ENCODE measurements at places on chromosomes 4 and X.
A peak's percentile ranks its signal among the peaks of the same experiment; 100 is the strongest.

- DNase-seq = no peak
Measured at GRCh38 chr4:38654273-38654672, 9.7 kb upstream of the KLF3 start.

- DNase-seq = no peak
Measured at GRCh38 chrX:16981980-16982379, 35.5 kb downstream of the REPS2 start.

DNA sequence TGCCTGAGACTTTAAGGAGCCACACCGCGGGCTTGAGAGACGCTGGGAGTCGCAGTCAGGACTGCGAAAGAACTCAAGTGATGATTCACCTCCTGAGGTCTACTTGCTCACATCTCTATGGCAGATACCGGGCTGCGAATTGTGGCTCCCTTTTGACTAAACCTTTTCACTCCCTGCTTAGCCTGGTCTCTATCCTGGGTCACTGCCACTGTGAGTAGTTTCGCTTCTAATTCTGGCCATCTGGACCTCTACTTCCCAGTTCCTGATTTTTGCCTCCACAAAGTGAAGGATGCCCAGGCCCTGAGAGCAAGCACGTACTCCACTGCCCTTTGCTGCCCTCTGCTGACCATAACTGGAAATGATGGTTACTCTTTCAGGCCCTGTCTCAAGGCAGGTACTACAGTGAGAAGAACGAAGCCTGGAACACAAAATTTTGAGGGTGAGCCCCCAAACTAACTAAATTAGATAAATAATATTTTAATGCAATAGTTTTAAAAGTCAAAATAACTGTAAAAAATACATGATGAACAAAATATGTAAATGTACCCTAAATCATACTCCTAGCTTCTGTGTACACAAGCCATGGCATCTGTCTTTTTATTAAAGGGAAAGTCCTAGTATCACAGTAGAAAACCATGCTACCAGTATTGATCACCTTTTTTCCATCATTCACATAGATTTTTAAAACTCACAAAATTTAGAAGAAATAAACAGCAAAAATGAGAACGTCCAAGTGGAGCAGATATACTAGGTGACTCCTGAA is 16.7 kb downstream of the MAD2L1 start:
- peak; percentile 61 for DNase-seq

- no peak for DNase-seq
Measured at GRCh38 chrX:43566170-43566569, 89.9 kb upstream of the MAOA start.

DNA sequence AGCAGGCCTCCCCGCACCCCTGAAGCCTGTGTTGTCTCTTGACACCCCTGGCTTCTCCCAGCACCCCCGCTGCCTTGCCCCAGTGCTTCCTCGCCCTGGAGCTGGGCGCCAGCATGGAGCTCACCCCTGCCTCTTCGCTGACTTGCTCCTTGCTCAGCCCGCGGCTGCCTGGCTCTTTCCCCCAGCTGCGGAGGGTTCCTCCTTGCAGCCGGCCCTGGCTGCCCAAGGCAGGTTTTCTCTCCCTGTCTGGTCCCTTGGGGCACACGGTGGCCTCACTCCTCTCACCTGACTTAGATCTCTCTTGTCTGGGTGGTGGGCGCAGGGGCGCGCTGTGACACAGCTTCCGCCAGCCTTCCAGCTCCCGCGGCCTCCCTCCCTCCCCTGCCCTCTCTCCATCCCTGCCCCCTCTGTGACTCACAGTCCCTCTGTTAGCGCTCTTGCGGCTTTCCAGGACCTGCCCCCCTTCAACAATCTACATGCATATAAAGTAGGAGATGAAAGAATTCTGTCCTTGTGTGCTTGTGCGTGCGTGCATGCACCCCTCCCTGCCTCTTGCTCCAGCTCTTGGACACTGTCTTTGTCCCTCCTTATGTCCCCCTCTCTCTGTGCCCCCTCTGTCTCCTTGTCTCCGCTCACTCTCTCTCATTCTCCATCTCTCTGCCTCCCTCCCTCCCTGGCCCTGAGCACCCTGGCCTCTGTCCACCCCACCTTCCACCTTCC is 2.2 kb downstream of the PLXNB3 start:
- no peak for DNase-seq

DNA sequence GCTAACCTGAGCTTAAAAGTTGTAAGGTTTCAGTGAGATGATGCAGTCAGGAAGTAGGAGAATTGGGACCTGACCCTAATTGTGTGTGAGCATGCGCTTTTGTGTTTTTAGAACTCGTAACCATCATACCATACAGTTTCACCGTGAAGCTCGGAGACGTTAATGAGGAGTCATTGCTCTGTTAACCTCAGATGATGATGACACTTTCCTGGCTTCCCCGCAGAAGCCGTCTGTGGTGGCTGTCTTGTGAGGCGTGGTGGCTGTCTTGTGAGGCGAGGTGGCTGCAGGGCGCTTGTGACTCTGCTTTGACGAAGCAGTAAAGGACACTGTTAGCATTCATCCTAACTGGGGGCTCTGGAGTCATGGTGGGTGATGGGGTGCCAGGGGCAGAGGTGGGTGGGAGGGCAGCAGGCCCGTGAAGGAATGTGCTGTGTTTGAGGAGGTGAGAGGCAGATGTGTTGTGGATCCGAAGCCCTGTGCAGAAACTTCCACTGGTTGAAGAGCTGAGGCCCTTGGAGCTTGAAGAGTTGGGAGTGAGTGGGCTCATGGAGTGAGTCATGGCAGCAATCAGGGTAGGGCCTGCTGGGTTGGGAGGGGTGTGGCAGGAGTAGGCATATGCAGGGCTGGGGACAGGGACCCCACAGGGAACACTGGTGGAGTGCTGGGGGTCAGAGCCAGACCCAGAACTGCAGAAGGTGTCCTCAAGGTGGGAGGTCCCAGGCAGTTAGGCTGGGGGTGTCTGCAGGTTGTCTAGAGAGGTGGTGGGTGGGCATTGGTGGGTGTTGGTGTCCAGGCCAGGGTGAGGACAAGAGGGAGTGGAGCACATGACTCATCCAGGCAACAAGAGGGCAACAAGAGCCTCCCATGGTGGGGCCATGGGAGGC is 57.4 kb downstream of the NSD2 start:
- no peak for DNase-seq

- no peak for DNase-seq
Measured at GRCh38 chrX:65926095-65927019, 113.5 kb downstream of the VSIG4 start.

DNA sequence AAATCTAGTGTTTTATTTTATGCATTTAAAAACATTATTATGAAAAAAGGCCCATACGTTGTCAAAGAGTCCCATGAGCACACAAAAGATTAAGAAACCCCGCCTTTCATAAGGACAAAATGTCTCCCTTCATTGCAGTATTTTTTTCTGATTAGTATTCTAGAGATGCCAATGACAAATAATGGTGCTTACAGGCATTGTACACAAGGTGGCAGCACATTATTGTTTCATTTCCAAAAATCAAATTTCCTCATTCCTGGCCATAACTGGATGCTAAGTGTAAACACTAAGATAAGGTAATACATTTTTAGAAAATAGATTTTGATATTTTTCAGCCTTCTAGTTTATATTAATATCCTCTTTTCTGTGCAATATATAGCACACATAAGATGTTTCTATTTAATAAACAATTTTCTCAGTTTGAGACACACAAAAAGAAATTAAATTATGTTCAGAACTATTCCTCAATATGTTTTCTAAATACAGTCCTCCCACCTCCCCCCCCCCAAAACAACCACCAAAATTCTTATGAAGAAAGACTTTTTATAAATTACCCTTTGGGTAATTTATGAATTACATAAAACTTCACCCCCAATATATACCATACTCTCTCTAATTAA is 47.7 kb downstream of the TIGD2 start:
- DNase-seq = no peak

DNA sequence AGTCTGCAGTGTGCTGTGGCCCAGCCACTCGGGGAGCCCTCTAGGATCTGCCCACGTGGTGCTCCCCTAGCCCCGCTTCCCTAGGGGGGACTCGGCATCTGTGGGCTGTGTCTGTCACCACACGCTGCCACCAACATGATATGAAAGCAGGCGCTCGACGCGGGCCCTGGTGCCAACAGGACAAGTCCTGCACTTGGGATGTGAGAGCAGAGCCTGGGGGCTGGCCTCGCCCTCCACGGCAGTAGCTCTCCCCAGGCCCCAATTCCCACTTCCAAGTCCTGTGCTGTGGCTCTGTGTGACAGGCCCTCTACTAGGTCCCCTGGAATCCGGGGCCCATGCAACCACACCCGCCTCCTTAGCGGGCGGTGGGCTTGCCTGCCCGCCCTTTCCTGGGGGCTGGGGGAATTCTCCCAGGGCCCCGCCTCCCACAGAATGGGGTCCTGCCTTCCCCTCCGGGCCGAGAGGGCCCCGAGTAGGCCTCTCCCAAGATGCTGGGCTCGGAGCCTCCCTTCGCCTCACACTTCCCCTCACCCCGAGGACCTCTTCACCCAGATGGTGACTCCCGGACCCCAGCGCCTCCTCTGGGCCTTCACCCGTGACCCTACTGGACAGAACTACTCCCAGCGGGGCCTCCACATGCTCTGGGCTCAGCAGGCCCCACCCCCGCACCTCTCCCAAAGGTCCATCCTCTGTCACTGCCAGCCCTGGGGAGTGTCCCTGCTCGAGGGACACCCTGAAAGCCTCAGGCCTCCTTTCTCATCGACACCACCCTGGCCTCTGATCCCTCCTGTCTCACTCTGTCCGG is 11.2 kb downstream of the LRPAP1 start:
- DNase-seq = no peak

- DNase-seq = no peak
Measured at GRCh38 chrX:30085571-30085970, 129.8 kb upstream of the MAGEB2 start.

GRCh38 chrX:31497086-31497485 is 425.2 kb upstream of the FTHL17 start:
- DNase-seq = no peak

GRCh38 chr4:184745831-184746795 is 12.2 kb upstream of the CENPU start:
- DNase-seq = no peak

GRCh38 chrX:148682206-148682605 is 181.8 kb downstream of the AFF2 start:
- DNase-seq = no peak

- no peak for DNase-seq
Measured at GRCh38 chr4:6991771-6992557, 51.2 kb upstream of the TADA2B start.

DNA sequence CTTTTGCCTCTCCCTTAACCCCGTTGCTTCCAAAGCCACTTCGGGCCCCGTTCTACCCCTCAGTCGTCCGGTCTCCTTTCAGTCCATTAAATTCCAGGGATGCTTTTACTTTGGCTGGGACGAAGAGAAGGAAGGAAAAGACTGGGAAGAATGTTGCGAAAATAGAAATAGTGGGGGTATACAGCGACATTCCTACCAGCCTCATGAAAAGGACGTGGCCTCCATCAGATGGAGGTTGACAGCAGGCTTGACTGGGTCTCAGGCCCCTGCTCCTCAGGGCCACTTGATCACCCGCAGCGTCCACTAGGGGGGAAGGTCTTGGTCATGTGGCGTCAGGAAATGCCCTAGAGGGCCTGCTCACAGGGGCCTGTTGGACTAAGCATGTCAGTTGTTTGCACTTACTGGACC is 657 bp upstream of the ANKRD50 start:
- DNase-seq = peak; percentile 9

All from iPS DF 19.7 (cell line).